Testis (tissue), 5 donors: ENCODE measurements at places on chromosomes 11 and 22.

DNA sequence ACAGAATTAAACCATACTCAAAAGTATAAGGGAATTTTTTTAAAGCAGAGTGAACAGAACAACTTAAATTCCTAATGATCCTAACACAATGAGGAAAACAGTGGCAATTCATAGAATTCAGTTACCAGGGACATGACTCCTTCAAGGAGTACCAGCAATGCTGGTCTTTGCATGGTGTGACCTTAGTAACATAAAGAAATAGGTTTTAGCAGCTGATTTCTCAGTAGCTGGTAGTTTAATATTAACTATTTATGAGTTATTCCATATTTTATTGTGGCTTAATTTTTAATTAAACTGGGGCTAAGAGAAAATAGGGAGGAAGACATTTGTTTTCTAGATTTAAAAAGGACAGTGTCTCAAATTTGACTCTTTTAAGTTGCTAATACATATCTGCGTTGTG, 30.9 kb downstream of the CHKA start:
- no peak for DNase-seq
- H3K27me3 ChIP-seq, result no peaks in the 10 kb centered on the region
- H3K36me3 ChIP-seq, result no peaks in the 10 kb centered on the region
- H3K4me3 ChIP-seq, result no peak overlapping the region
- H3K27ac ChIP-seq, result no peak overlapping the region

GRCh38 chr11:87203907-87204602, 166.3 kb downstream of the TMEM135 start:
- no peaks in the 10 kb centered on the region for H3K4me1 ChIP-seq
- H3K36me3 ChIP-seq, result no peaks in the 10 kb centered on the region
- no peaks in the 10 kb centered on the region for H3K27me3 ChIP-seq
- no peak overlapping the region for H3K27ac ChIP-seq
- DNase-seq, result no peak

- H3K4me1 ChIP-seq, result no peaks in the 10 kb centered on the region
- H3K27me3 ChIP-seq, result no peaks in the 10 kb centered on the region
- no peak for DNase-seq
- no peak overlapping the region for H3K4me3 ChIP-seq
- H3K36me3 ChIP-seq, result no peaks in the 10 kb centered on the region
Observed at GRCh38 chr11:86167499-86168164, 76.9 kb upstream of the EED start.

- peak; percentile 76 for DNase-seq
- H3K36me3 ChIP-seq, result no peaks in the 10 kb centered on the region
- H3K4me1 ChIP-seq, result peaks cover 35% of the 10 kb centered on the region
- peak overlapping the region; percentile 97 for H3K4me3 ChIP-seq
Observed at GRCh38 chr22:17637490-17638181, 921 bp upstream of the BCL2L13 start.

DNA sequence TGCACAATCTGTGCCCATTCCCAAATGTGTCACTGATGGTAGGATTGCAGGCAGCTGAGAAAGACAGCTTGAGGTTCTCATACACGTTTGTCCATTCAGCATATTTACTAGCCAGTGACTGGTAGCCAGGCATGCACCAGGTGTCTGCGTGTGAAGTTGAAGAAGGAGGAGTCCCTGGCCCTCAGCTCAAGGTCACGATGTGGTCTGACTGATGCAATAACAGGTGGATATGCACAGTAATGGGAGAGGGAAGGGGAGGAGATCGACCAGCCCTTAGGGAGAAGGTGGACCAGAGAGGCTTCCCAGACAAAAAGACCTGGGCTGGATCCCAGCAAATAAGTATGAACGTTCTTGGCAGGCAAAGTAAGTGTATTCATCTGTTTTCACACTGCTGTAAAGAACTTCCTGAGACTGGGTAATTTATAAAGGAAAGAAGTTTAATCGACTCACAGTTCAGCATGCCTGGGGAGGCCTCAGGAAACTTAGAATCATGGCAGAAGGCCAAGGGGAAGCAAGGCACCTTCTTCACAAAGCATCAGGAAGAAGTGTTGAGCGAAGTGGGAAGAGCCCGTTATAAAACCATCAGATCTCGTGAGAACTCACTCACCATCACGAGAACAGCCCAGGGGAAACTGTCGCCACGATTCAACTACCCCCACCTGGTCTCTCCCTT, 96.0 kb downstream of the MN1 start:
- no peaks in the 10 kb centered on the region for H3K36me3 ChIP-seq
- no peaks in the 10 kb centered on the region for H3K4me1 ChIP-seq
- no peak overlapping the region for H3K27ac ChIP-seq
- no peak overlapping the region for H3K4me3 ChIP-seq
- no peaks in the 10 kb centered on the region for H3K27me3 ChIP-seq
